ENCODE measurements at places on chromosomes 5 and 9.

GRCh38 chr5:145493435-145493834 lies 341.7 kb downstream of the PRELID2 start:
- DNase-seq, result no peak

DNA sequence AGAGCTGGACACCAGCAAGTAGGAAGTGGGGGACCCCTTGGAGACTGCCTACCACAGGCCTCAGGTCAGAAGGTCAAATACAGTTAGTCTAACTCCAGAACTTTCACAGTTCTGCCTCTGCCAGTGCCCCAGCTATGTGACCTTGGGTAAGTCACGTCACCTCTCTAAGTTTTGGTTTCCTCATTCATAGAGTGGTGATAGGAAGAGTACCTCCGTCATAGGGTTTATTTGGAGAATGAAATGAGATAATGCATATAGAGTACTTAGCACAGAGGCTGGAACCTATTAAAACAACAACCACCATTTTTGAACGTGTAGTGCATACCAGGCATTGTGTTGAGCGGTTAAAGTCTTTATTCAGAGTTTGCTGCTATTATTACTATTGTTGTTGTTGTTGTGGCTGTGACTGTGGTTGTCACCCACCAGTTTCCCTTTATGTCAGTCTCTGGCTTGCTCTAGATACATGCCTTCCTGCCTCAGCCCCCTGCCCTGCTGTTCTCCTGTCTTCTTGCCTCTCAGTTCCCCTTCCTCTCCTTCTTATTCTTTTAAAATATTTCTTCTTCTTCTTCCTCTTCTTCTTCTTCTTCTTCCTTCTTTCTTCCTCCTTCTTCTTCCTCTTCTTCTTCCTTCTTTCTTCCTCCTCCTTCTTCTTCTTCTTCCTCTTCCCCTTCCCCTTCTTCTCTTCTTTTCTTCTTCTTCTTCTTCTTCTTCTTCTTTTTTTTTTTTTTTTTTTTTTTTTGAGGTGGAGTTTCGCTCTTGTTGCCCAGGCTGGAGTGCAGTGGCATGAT lies 67.8 kb downstream of the RALGPS1 start:
- no peak for DNase-seq

- DNase-seq, result no peak
Measured at GRCh38 chr5:103397739-103398581, 139.4 kb downstream of the MACIR start.

DNA sequence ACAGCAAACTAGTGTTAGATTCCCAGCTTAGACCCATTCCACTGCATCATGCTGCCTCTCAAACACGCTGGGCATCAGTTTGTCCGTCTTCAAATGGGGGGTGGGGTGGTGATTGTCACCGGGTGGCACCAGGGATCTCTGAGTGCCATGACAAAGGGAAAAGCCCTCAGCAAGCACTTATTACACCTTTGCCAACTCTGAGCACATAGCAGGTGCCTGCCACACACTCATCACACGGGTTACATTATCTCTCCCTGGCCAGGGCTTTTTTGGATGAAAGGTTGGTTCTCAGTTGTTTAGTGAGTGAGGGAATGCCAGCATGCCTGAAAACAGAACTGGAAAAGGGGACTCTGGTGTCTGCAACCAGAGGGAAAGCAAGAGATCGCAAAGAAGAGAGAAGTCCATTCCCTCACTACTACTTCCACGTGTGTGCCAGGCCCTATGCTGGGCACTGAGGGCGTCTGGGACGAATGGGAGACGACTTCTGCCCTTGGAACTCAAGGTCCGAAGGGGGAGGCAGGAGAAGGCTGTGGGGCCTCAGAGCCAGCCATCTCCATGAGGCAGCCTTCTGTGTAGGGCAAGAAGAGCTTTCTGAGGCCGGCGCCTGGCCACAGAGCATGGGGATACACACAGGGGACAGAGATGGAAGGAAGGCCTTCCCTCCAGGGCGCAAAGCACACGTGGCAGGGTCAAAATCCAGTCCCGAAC lies 48.9 kb downstream of the PAX5 start:
- DNase-seq, result no peak

DNA sequence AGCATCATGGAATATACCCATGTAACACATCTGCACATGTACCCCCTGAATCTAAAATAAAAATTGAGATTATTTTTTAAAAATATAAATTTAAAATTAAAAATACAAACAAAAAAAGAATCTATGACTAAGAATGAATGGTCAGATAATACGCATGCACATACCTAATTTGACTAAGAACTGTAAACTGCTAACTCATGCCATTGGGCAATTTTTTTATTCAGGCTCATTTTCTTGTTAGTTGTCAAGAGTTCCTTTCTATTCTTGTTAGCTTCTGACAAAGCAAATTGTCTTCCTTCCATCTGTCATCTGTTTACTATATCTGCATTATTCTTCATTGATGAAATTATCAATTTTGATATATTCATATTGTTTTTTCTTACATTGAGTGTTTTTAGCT lies 69.5 kb upstream of the HAND1 start:
- no peak for DNase-seq

GRCh38 chr9:117707561-117707960 lies 3.4 kb downstream of the TLR4 start:
- no peak for DNase-seq

DNA sequence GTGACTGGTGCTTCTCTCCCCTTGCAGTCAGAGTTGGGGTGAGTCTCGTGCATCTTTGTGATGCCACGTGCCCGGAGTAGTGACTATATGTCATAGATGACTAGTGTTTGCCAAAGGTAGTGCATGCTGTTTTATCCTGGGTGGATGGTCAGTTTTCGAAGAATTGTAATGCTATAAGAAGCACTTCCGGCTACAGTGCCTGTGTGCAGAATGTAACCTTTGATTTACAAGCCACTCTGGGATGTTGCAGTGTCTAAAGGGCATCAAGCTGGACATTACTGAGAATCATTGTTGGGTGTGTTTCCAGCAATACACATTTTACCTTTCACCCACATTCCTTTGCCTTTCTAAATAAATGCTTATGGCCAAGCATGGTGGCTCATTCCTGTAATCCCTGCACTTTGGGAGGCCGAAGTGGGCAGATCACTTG lies 16.7 kb downstream of the MVB12B start:
- DNase-seq, result no peak

GRCh38 chr5:143536364-143536763 lies 132.9 kb upstream of the NR3C1 start:
- no peak for DNase-seq

- DNase-seq, result no peak
Measured at GRCh38 chr5:34742061-34742460, 85.9 kb downstream of the RAI14 start.

DNA sequence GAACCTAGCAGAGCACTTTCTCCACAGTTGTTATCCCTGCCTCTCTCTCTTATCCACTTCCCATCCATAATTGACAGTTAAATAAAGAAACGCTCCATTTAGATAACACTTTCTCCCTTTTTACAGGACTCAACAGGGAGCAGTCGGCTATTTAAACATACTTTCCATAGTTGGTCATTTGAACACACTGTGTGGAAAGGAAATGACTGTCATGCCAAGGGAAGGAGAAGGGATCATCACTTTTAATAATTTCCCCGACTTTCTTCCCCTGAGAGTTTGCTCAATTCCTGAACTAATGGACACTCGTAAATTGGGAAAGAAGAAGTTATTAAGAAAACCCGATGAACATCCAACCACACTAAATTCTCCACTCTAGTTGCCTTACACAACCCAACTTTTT lies 400.8 kb upstream of the PTGER4 start:
- no peak for DNase-seq
